Osteocyte (in vitro differentiated cells): ENCODE measurements at places on chromosomes 4 and X. TPM values are rescaled to one million over a fixed set of nuclear protein-coding genes. Genes with fewer than 3 reads are reported as not detected.

UBQLN2 gene
- total RNA-seq = 42.6 and 42.7 TPM in 2 replicates

TEC gene
- total RNA-seq = 0.13 TPM in 1 of 2 replicates, not detected in the other

RAB40A gene
- total RNA-seq = 0.24 and 0.68 TPM in 2 replicates

GRCh38 chrX:48498374-48498809, 10.4 kb upstream of the PORCN start:
- no peak for DNase-seq

DNA sequence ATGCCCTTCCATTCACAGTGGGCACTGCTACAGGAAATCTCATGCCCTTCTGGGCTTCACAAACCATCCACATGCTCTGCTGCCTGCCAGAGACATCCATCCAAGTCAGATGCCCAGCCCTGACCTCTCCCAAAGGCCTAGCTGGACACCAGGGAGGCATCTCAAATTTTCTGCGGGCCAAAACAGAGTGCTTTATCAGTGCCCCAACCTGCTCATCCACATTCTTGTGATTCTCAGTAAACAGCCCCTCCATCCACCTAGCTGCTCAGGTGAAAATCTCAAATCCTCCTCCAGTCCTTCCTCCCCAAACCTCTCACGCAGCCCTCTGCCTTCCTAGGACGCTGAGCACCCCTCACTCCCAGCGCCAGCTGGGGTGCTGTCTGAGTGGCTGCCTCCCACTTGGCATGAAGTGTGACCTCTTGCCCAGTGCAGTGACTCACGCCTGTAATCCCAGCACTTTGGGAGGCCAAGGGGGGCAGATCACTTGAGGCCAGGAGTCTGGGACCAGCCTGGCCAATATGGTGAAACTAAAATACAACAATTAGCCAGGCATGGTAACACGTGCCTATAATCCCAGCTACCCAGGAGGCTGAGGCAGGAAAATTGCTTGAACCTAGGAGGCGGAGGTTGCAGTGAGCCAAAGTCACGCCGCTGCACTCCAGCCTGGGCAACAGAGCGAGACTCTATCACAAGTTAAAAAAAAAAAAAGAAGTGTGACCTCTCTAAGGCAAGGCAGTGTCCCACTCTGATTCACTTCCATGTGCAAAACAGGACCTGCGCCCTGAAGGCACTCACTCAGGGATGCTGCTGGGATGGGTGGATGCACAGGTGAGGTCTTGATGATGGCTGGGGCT, 1.7 kb upstream of the AFAP1 start:
- no peak for DNase-seq

DNA sequence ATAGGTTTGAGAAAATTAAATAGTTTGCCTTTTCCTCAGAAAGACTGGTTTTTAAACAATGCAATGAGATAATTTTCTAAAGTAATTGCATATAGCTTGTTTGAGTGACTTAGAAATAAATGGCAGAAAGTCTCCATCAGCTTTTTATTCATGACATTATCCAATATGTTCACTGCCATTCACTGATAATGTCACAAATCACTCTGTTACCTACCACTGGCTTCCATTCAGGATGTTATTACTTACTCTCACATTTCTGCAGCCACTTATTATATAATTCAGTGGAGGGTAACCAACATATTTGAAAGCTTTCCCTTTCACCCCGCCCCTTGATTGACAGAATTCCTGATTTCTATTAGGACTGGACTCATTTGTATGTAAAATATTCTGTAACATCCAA, 1583.5 kb downstream of the PCDH18 start:
- no peak for DNase-seq

DNA sequence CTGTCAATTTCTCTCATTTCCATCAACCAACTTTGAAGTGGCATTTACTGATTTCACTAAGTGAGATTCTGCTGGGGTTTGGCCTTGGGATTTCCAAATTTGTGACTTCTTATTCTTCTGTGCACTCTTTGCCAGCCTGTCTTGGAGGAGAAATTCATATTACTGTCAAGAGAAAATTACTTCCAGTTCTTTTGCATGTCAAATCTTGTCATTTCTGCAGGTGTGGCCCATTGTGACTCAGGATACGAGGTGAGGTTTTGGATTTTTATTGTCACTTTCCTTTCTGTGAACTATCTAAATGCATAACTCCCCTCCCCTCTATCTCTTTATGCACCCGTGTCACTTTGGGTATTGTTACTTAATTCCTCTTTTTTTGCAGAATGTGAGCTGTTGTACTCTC, 102.6 kb upstream of the GUCY1A1 start:
- no peak for DNase-seq

DNA sequence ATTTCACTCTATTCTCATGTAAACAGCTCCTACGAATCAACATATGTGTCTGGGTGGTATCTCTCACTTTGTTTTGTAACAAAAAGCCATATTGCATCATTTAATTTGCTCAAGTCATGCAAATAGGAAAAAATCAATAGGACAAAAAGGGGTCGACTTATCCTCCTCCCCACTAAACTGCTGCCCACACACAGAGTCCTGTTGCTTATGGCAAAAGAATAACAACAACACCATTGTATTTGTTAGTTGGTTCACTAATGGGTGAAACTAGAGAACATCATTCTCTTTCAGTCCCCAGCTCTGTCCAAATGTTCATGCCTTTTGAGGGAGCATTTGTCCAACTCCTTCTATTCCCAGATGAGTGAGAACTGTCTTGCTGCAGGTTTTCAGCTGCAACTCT, 2.1 kb downstream of the HHIP start:
- DNase-seq = no peak

DNA sequence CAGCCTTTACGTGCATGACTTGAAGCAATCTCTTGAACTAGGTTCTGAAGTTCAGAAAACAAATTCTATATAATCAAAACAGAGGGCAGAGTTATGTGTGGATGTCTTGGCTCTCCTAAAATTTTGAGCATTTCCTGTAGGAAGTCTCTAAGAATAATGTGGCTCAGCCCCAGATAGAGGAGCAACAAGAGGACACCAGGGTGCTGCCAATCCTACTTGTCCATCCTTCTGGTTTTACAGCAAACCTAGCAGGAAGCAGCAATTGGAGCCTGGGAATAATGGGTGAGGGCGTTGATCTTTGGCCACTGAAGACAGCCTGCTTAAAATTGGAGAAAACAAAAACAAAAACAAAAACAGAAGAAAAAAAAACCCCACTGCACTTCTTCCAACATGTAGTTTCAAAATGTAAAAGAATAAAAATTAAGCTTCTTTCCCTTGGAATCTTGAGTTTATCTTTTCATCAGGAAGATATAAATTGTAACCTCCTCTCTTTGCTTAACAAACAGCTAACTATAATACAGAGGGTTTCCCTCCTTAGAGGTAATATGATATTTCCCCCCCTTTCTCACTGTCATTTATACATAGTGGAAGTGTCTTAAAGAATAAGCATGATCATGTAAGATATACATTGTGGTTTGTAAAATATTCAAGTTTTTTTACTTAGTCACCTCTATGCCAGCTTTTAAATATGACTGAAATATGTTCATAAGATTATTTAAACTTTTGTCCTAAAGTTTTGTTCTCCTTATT, 130.6 kb downstream of the FBXO8 start:
- no peak for DNase-seq
